ENCODE measurements at places on chromosomes 7 and 10. TPM values are rescaled to one million over a fixed set of nuclear protein-coding genes. Genes with fewer than 3 reads are reported as not detected.

DNA sequence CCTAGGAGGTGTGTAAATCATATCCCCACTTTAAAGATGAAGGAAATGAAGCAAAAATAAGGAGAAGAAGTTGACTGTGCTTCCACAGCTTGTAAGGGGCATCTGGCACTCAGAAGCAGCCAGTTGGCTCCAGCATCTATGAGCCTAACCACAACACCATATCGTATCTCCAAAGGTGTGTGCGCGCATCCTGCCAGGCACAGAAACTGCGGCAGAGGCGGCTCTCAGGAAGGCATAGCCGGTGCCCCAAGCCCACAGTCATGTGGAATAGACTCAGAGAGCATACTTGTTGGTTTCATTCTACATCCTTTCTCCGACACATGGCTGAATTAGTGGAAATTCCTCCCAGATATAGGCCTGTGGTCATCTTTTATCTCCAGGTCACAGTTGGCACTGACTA lies 423.9 kb downstream of the CALN1 start:
- DNase-seq = no peak

- DNase-seq = no peak
These were observed 47.3 kb downstream of the CDCA7L start for GRCh38 chr7:21898265-21898930.

FAM25G gene
- total RNA-seq = not detected

POP7 gene
- total RNA-seq = 27.2 TPM

DNA sequence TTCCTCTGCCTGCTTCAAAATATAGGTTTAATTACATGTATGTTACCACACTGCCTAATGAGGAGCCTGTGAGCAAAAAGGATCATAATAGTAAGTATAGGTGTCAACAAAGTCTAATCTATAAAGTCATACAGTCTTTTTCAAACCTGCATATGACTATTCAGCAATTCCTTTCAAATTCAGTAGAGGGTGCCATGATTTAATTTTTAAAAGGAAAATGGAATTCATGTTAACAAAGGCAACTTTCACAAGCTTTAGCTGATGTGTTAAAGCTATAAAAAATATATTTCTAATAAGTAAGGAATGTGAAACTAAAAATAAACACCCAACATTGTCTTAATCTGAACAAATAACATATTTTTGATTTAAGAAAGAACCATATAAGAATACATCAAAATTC lies 52.1 kb downstream of the MPP7 start:
- DNase-seq = no peak

- no peak for DNase-seq
These were observed 118.7 kb downstream of the RALA start for GRCh38 chr7:39741942-39742623.

All from mesothelial cell of epicardium (in vitro differentiated cells).